ENCODE measurements at places on chromosomes 2 and 18. TPM values are rescaled to one million over a fixed set of nuclear protein-coding genes. Genes with fewer than 3 reads are reported as not detected.

DNA sequence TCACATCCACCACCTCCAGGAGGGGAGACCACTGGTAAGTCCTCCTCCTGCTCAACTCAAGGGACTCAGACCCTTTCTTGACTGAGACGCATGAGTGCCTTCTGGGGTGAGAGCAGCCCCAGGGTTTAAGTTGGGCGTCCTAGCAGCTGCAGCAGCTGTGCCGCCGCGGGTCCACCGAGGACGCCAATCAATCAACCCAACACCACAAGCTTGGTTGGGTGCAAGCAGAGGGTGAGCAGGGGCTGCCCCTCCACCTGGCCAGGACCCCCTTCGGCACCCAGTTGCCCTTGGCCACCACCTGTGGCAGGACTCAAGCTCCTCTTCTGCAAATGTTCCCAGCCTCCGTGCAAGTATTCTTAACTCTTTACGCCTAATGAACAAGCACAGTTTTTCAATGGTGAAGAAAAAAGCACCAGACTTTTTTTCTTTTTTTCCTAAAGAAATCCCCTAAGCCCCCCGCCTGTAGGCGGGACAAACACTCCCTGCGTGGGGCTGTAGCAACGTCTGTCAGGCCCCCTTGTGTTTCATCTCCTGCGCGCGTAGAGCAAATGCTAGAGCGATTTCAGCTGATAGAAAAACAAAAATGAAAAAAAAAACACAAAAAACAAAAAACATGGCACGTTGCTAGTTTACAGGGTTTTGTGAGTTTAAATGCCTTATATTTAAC is 197.1 kb downstream of the LOXHD1 start:
- no peak for DNase-seq

DNA sequence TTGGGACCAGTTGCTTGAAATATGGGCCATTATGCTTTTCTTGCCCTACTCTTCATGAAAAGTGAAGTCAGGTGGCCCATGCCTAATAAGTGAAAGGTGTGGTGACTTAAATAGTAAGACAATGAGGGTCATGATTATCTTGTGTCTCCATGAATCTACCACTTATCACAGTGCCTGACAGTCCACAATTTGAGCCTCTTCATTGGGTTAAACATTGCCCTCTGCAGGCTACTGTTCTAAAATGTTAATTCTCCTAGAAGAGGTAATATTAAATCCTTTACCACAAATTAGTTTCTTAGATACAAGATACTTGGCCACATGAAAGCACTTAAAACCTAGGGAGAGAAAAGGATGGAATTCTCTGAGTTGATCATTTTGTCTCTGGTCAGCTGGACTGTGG is 4.0 kb downstream of the EGR4 start:
- no peak for DNase-seq

DNA sequence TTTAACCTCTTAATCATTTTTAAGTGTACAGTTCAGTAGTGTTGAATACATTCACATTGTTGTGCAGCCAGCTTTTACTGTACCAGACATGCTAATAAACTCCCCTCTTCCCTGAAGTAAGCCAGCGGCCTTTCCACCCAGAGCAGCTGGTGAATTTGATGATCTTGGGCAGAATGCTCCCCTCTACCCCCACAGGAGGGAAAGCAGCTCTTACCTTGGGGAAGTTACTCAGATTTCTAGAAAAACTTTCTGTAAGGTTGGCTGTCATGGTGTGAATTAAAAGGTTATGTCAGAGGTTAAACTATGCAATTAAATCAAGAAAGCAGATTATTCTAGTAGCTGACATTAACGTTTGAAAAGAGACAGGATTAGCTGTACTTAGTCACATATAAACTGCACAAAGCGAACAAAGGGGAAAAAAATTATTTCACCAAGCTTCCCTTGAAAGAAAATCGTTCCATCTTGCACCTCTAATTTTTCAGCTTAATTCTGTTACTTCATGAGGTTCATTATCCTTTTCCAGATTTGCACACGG is 398.5 kb upstream of the NRP2 start:
- no peak for DNase-seq

GRCh38 chr2:174888146-174888545 is 117.0 kb downstream of the CHN1 start:
- no peak for DNase-seq

GRCh38 chr18:59537579-59537978 is 159.6 kb downstream of the CCBE1 start:
- no peak for DNase-seq

GRCh38 chr18:78868330-78869316 is 111.0 kb upstream of the SALL3 start:
- DNase-seq, result no peak

- no peak for DNase-seq
Measured at GRCh38 chr2:128369602-128370467, 51.2 kb upstream of the HS6ST1 start.

DNA sequence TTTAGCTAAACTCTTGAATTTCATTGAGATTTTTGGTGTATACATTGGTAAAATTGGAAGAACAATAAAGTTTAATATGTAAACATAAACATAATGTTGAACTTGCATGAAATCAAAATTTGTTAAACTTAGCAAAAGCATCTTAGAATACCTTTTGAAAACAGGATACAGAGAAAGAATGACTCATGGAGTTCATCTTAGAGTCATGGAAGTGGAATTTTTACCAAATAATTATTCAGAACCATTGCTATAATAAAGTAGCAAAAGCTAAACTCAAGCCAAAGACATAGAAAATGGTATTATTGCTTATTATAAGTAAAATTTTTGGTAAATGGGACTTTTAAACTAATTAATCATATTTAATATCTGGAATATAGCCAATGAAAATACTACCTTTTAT is 841.6 kb upstream of the SLC39A10 start:
- DNase-seq, result no peak

DNA sequence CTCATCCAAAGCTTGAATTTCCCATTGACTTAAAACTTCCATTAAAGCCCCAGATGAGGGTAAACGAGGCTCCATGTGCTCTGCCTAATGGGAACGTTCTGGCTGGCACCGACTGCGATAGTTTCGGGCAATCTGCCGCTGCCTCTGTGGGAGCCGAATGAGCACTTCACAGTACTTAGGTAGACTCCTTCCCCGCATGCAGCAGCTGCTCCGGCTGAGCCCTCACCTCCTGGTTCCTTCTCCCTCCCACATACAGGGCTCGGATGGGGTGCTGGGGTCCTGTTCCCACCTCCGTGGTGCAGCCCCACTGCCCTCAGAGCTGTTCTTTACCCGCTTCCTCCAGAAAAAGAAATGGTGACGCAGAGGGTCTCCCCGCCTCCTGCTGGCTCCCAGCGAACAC is 476.5 kb upstream of the SALL3 start:
- no peak for DNase-seq

DNA sequence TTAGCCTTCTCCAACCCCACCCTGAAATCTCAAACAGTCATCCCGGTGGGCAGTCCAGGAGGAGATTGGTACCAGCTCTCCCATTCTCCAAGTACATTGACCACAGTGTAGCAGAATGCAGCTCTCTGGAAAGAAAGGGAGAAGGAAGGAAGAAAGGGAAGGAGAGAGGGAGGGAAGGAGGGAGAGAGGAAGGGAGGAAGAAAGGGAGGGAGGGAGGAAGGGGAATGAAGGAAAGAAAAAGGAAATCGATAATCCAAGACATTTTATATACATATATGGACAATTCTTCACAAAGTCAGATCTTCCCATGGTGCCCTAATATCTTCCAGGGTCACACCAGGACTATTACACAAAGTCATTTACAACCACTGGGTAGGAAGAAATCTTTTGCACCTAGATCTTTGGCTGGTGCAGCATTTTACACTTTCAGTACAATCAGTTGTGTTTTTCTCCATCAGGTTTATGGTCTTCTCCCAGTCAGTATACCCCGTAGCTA is 58.8 kb downstream of the ARHGEF33 start:
- DNase-seq, result no peak

DNA sequence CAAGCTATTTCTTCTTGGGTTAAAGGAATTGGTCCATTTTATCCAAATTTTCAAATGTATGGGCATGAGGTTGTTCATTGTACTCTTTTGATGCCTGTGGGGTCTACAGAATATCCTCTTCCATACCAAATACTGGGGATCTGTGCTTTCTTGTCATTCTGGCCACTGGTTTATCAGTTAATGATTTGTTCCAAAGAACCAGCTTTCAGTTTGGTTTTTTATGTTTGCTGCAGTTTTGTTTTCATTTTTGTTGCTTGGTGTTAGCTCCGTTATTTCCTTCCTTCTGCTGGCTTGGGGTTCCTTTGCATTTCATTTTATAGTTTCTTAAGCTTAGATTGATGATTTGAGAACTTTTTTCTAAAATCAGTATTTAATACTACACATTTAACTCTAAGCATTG is 45.5 kb downstream of the SLC66A2 start:
- DNase-seq, result no peak

- no peak for DNase-seq
Measured at GRCh38 chr2:3253913-3254441, 123.6 kb downstream of the EIPR1 start.

- DNase-seq, result no peak
Measured at GRCh38 chr2:152050915-152051314, 47.9 kb downstream of the CACNB4 start.

DNA sequence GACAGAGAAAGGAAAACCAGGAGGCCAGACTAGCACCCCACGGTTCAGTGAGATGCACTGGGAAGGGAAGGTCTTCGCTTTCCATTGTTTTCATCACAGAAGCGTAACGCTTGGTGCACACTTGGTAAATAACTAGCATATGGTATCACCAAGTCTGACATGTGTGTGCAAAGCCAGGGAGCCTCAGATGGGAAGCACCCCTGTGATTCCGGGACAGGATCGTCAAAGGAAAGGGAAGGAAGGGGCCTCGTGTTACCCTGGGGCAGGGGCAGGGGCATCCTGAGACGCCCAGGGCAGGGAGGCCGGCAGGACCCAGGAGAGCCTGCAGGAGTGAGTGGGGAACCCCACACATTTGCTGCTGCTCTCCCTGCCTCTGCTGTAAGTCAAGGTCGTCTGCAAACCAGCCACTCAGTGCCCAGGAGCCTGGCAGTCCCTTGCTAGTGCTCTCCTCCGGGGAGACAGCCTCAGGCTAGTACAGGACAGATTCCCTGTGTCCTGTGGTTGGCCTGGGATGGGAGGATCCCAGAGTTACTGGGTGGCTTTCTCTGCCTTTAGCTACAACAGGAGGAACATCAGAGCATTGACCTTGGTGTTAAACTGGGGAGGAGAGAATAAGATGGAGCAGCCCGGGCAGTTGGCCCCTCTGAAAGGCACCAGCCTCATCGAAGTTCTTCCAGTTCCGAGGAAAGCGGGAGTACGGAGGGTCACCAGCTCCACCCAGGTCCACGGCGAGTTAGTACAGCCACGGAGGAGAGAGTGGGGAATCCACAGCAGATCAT is 192.5 kb downstream of the NDUFA10 start:
- peak; percentile 64 for DNase-seq

GRCh38 chr2:15427987-15428386 is 133.1 kb downstream of the NBAS start:
- no peak for DNase-seq

DNA sequence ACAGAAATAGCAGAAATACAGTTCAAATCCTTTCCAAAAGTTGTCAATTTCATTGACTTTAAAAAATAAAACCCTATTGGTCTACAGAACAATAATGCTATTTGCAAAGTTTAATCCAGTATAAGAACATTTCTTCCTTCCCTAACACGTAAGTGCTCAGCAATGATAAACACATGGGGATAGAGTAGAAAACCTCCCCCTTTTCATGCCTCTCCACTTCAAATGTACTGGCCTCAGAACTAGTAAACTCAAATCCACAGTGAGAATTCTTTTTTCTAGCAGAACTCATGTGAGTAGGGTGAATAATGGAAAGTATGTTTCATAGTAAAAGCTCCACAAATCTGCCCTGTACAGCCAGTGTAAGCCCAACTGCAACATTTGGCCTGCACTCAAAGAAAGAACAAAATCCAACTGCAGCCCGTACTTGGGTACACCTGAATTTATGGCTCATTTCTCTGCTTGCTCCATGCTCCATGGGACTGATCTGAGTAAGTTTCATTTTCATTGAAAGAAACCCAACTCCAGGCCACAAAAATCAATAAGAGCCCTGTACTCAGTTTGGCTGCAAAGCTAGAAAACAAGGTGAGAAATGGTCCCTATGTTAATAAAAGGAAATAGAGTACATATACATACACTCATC is 115.0 kb upstream of the RMDN2 start:
- no peak for DNase-seq

- DNase-seq, result no peak
Measured at GRCh38 chr2:238286551-238286950, 1.9 kb downstream of the PER2 start.

- DNase-seq, result no peak
Measured at GRCh38 chr18:2965797-2966196, 47.1 kb downstream of the LPIN2 start.

GRCh38 chr2:43402452-43402937 is 176.1 kb upstream of the ZFP36L2 start:
- no peak for DNase-seq

The NEMP2 gene
- 2.2 TPM for total RNA-seq

The OXER1 gene
- 1.2 TPM for total RNA-seq

The CPLX4 gene
- not detected for total RNA-seq

The INO80B gene
- total RNA-seq, result 32.7 TPM

The TCF23 gene
- 7.4 TPM for total RNA-seq

The LYG1 gene
- not detected for total RNA-seq

The CCNT2 gene
- total RNA-seq, result 34.6 TPM

Measured in vagina (tissue), 2 donors.